ENCODE measurements at places on chromosomes 1 and 21.
A peak's percentile ranks its signal among the peaks of the same experiment; 100 is the strongest.

- DNase-seq, result no peak
These were observed 37.9 kb downstream of the RAB3B start for GRCh38 chr1:51952638-51953037.

DNA sequence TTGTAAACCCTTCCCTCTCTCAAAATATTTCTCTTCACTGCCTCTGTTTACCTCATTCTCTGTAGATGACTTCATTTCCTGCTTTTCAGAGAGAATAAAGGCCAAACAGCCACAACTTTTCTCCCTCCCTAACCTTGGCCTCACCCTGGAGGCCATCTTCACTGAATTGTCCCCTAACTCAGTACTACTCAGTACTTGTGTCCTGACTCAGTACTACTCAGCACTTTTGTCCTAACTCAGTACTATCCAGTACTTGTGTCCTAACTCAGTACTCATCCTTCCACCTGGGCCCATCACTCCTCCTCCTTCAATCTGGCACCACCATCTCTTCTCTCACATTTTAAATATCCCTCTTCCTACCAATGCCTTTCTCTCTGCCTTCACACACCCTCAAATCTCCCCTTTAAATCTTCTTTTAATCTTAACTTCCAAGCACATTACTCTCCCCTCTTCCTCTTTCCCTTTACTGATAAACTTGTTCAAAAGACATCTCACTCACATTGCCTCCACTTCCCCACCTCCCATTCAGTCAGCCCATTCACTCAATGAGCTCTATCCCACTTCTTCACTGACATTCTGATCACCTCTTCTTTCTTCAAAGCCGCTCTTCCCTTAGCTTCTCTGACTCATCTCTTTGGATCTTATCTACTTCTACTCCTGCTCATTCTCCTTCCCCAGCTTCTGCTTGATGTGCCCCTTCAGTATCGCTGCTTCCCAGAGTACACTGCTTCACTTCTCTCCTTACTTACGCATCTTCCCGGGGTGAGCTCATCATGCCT lies 121.4 kb downstream of the RNF220 start:
- DNase-seq, result no peak

- no peak for DNase-seq
These were observed 114.6 kb downstream of the TNFSF18 start for GRCh38 chr1:172936088-172936645.

GRCh38 chr1:6108476-6108875 lies 62.8 kb downstream of the KCNAB2 start:
- no peak for DNase-seq

GRCh38 chr1:152110860-152111514 lies 4.3 kb downstream of the TCHH start:
- no peak for DNase-seq

GRCh38 chr1:114453361-114453784 lies 57.6 kb downstream of the TRIM33 start:
- DNase-seq, result no peak

- no peak for DNase-seq
These were observed 16.2 kb downstream of the LRRC8D start for GRCh38 chr1:89837036-89837481.

- DNase-seq, result no peak
These were observed 227.1 kb downstream of the KCTD3 start for GRCh38 chr1:215794156-215794555.

GRCh38 chr1:47417170-47418044 lies 1.3 kb downstream of the FOXE3 start:
- DNase-seq, result no peak

DNA sequence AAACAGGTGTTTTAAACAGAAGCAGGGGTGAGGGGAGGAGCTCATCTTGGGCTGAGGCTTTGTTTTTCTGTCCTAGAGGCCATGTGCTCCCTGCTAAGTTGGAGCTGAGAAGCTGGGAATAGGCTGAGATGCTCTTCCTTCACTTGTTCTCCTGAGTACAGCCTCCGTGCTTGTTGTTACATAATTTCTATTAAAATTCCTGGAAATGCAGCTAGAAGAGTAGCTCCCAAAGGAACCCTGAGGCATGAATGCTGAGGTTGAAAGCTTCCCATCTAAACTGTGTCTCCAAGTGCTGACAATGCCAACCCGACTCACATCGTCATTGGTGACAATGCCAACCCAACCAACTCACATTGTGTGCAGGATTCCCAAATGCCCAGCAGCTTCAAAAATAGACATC lies 12.6 kb upstream of the ITPKB start:
- no peak for DNase-seq

DNA sequence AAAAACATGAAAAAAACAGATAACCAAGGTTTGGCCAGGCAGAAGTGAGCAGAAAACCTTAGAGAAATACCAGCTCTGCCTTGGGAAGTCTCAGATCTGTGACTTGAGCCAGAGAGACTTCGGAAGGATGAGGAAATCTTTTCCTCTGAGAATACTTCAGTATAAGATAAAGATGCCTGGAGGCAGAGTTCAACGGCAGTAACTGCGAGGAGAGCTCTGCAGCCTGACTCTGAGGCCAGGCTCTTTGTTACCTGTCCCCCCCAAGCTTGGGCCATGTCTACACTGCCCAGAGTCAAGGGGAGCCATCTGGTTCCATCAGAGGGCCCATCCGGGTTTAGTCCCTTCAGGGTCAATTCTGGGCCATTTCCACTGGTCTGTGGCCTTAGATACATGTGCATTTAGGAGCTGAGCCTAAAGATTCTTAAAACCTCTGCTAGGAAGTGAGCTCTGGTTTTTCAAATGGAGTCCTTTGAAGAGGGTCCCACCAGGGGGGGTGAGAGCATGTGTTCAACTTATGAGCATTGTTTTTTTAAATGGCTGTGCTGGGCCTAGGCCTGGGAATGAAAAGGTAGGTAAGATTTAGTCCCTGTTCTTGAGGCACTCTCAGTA lies 8.7 kb downstream of the KIRREL1 start:
- no peak for DNase-seq

GRCh38 chr21:15275615-15276235 lies 210.9 kb upstream of the NRIP1 start:
- DNase-seq, result no peak

- DNase-seq, result no peak
These were observed 654.6 kb downstream of the KIF26B start for GRCh38 chr1:245809361-245809760.

- DNase-seq, result no peak
These were observed 146.2 kb downstream of the KCNT2 start for GRCh38 chr1:196462086-196462485.

DNA sequence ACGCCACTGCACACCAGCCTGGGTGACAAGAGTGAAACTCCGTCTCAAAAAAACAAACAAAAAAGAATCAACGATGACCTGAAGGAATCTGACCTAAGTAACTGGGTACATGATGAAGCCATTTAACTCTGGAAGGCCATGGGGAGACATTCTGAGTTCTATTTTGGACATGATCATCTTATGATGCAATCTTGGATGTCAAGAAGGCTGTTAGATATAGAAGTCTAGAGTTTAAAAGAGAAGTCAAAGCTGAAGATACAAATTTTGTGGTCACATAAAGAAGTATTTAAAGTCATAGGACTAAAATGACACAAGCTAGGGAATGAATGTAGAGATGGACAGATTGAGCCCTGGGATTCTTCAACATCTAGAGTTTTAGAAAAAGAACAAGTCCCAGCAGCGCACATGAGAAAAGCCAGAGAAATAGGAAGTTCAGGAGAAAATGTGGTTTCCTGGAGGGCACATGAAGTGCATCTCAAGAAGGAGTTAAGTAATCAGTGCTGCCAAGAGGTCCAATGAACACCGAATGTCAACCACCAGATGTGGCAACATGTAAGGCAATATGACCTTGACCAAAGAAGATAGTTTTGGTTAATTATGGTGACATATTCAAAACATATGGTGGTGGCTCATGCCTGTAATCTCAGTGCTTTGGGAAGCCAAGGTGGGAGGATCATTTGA lies 26.8 kb downstream of the ELK4 start:
- no peak for DNase-seq

DNA sequence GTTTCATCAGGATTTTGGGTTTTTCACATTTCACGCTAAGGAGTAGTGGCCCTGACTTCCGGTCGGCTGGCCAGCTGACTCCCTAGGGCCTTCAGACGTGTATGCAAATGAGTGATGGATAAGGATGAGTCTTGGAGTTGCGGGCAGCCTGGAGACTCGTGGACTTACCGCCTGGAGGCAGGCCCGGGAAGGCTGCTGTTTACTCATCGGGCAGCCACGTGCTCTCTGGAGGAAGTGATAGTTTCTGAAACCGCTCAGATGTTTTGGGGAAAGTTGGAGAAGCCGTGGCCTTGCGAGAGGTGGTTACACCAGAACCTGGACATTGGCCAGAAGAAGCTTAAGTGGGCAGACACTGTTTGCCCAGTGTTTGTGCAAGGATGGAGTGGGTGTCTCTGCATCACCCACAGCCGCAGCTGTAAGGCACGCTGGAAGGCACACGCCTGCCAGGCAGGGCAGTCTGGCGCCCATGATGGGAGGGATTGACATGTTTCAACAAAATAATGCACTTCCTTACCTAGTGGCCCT lies 23.1 kb upstream of the TNFRSF1B start:
- DNase-seq, result peak; percentile 75

DNA sequence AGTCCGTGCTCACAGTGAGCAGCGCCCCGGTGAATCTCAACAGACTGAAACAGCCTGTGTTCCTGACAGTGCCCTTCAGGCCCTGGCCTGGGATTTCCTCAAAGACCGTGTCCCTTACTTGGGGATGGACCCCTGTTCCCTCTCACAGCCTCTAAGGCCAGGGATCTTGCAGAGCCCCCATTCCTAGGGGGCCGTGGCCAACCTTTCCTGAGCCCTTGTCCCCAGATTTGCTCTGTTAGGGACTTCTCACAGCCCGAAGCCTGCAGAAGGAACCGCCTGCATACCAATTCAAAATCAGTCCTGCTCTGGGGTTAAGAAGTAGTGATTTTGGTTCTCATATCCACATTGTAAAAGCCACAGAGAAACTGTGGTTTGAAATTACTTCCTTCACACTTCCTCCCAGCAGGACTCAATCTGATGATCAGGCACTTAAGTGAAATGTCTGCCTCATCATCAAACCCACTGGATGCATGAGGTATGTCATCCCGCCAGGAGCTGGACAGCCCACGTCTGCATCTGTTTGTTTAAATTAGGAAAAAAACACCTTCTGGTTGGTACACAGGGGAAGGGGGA lies 14.9 kb downstream of the ABCA4 start:
- DNase-seq, result no peak

GRCh38 chr1:43847290-43847689 lies 86.3 kb upstream of the ARTN start:
- no peak for DNase-seq

- DNase-seq, result peak; percentile 17
These were observed 81.6 kb downstream of the CCDC185 start for GRCh38 chr1:223474804-223475203.

GRCh38 chr1:20633190-20634064 lies at the start of gene PINK1:
Gene PINK1 (plus strand): TSS chr1:20633458. CDS start chr1:20633549, 91 bp downstream.
- peak; percentile 82 for DNase-seq

- no peak for DNase-seq
These were observed 48.1 kb downstream of the CDC14A start for GRCh38 chr1:100400404-100400803.

- no peak for DNase-seq
These were observed 35.5 kb downstream of the SLC26A9 start for GRCh38 chr1:205907794-205908193.

DNA sequence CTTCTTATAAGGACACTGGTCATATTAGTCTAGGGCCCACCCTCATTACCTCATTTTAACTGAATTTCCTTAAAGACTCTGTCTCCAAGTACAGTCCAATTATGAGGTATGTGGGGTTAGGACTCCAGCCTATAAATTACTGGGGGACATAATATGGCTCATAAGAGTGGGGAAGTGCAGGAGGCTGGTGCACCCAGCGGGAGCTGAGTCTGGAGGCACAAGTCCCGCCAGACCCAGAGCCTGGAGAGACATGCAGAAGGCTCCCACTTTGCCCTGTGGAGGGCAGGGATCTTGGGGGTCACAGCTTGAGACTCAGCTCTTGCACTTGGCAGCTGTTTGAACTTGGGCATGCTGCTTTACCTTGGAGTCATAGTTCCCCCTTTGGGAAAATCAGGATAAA lies 250.4 kb downstream of the RHOU start:
- DNase-seq, result peak; percentile 12

DNA sequence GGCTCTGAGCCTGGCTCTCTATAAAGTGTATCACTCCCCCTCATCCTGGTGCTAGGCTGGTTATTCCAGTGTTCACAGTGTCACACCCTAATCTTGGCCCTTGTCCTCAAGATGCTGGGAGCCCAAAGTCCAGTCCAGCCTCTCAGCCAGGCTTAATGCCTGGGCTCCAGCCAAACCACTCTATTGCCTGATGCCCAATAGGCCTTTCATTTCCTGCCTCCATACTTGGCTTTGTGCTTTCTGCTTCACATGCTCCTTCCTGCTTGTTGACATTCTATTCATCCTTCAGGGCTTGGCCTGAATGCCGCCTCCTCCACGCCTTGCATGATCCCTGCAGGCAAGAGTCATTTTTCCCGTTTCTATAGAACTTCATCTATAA lies 1.7 kb downstream of the KLHDC8A start:
- DNase-seq, result no peak

DNA sequence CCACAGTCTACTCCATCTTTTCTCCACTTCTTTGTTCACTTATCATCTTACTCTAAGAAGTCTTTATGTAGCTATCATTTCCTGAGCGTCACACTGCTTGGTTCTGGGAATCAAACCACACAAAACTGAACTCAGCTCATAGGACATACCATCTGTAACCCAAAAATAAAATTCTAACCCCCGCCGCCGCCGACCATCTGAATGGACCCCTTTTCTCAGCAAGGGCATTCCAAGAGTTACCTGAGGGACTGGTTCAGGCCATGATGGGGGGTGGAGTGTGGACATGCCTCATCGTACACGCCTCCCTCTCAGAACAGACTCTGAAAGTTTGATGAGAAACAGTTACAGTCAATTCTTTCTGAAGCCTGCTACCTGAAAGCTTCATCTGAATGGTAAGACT lies 12.6 kb upstream of the CHI3L2 start:
- DNase-seq, result no peak

DNA sequence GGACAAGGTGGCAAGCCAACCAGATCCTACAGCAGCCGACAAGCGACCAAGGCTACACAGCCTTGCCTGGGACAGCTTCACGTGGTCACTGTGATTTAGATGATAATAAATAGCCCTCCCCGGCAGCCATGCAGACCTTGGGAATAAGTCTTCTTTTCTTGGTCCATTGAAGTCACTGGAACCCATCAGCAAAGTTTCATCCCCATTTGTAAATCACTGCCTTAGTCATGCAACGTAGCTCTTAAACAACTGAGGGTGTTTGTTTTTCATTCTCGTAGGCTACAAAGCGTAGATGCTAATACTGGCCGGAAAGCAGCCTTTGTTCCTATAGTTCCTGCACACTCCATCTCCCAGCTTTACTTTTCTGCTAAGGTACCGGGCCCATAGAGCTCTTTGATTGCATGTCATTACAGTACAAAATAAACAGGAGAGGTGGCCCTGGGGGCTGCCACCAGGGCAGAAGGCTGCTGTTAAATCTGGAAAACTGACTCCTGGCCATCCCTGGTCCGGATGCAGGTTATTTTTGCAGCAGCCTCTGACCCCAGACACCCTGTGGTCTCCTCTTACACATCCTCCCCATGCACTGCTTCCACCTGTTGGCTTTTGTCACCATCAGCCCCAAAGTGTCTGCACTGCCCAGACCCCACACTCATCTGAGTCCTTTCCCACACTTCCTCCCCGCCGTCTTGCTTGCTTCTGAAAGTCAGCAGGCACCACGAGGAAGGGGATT lies 105.5 kb downstream of the TOMM20 start:
- no peak for DNase-seq
